ENCODE measurements at places on chromosomes 6 and 20. TPM values are rescaled to one million over a fixed set of nuclear protein-coding genes. Genes with fewer than 3 reads are reported as not detected.

Gene SEMG1
- not detected for polyA plus RNA-seq

Gene APOBEC2
- polyA plus RNA-seq, result 0.64 TPM

- peaks cover 11% of the 10 kb centered on the region for H3K4me1 ChIP-seq
- no peaks in the 10 kb centered on the region for H3K36me3 ChIP-seq
- peak; percentile 62 for DNase-seq
- H3K27ac ChIP-seq, result no peak overlapping the region
Measured at GRCh38 chr20:35992713-35993335, 24.4 kb downstream of the CNBD2 start.

DNA sequence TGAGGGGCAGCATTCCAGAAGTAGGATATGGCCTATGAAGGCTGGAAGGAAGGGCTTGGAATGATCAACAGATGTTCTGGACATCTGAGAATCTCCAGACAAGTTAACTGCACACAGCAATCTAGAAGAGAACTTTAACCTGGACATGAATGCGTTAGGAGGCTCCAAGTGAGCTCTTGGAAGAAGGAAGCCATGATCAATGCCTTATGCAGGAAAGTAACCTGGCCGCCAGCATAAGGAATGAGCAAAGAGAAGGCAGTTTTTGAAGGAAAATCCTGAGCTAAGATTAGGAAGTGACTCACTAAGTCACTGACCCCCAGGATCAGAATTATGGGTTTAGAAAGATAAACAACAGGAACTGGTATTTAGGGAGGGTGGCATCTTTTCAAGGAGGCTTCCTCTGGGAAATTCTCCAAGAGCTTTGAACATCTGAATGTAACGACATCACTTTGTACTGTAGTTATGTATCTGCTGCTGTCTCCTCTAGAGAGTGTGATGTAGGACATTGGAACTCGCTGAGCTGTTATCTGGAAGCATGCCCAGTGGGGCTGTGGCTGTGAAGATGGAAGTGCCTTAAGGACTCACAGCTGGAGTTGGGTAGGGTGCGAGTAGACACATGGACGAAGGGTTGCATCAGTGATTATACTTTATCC is 236.8 kb downstream of the PACRG start:
- no peaks in the 10 kb centered on the region for H3K36me3 ChIP-seq
- no peak overlapping the region for H3K27ac ChIP-seq
- H3K4me3 ChIP-seq, result no peak overlapping the region
- no peaks in the 10 kb centered on the region for H3K4me1 ChIP-seq
- no peaks in the 10 kb centered on the region for H3K27me3 ChIP-seq

GRCh38 chr6:31707701-31708100 is 1.0 kb downstream of the LY6G6F start:
- H3K4me3 ChIP-seq, result no peak overlapping the region
- no peaks in the 10 kb centered on the region for H3K27me3 ChIP-seq
- H3K27ac ChIP-seq, result no peak overlapping the region

- H3K27me3 ChIP-seq, result no peaks in the 10 kb centered on the region
- no peak for DNase-seq
- no peak overlapping the region for H3K4me3 ChIP-seq
Measured at GRCh38 chr6:21931641-21932335, 338.2 kb downstream of the SOX4 start.

GRCh38 chr6:27494987-27495385 is 22.1 kb upstream of the ZNF184 start:
- H3K36me3 ChIP-seq, result peaks cover 9% of the 10 kb centered on the region
- peak overlapping the region; percentile 71 for H3K4me3 ChIP-seq
- DNase-seq, result no peak
- peaks cover 16% of the 10 kb centered on the region for H3K4me1 ChIP-seq
- peaks cover 54% of the 10 kb centered on the region for H3K27me3 ChIP-seq
- peak overlapping the region; percentile 56 for H3K27ac ChIP-seq

DNA sequence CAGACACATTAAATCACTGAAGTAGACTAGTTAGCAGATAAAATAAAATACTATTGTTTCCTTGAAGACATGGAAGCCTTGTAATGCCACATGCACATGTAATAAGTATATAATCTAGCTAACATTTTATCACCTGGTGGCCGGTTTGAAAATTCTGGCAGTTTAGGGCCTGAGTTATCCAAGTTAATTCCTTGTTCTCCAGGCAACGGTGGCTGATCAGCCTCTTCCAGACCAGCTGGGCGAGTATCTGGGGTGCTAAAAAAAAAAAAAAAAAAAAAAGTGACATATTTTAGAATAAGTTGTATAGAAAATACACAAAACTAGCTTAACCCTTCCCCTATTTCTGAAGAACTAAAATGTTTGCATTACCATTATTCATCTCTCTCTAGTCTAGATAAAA is 42.5 kb downstream of the TP53INP2 start:
- H3K27ac ChIP-seq, result no peak overlapping the region
- no peaks in the 10 kb centered on the region for H3K27me3 ChIP-seq

DNA sequence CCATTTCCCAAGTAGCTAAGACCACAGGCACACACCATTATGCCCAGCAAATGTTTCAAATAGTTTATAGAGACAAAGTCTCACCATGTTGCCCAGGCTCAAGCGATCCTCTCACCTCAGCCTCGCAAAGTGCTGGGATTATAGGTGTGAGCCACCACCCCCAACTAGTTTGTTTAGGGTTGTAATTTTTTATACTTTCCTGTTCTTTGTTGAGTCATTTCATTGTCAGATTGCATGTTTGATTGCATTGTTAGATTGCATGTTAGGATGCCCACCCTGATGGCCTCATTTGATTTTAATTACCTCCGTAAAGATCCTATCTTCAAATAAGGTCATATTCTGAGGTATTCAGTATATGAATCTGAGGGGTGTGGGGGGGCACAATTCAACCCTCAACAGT is 73.3 kb upstream of the SASH1 start:
- H3K4me1 ChIP-seq, result no peaks in the 10 kb centered on the region
- peaks cover 8% of the 10 kb centered on the region for H3K27me3 ChIP-seq
- H3K27ac ChIP-seq, result no peak overlapping the region
- DNase-seq, result no peak
- no peaks in the 10 kb centered on the region for H3K36me3 ChIP-seq
- H3K4me3 ChIP-seq, result no peak overlapping the region

DNA sequence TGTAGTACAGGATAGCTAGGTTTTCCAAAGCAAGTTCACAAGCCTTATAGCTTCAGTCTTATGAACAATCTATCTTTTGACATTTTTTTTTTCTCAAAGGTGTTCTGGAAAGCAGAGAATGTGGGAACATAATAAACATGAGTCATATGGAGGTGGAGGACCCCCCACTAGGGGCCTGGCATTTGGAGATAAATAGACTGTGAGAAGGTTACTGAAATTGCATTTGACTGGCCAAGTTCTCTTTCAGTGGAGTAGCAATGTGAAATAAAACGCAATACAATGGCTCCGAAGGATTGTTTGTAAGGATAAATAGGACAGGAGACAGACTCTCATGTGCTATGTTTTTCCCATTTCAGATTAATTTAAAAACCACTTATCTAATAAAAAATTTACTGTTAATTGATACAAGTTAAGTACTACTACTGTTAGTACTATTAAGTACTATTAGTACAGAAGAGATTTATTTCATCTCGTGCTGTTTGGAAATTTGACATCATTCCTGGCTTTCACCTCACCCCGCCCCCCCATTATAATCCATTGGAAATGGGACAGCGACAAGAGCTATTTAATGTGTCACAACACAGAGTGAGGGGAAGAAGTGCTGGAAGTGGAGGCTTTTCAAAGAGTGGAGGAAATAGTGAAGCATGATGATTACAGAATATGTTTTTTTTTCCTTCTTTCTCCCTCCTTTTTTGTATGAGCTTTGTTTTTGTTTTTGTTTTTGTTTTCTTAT is 122.6 kb upstream of the ID4 start:
- H3K27ac ChIP-seq, result no peak overlapping the region
- H3K27me3 ChIP-seq, result no peaks in the 10 kb centered on the region
- H3K4me3 ChIP-seq, result no peak overlapping the region
- H3K36me3 ChIP-seq, result no peaks in the 10 kb centered on the region

DNA sequence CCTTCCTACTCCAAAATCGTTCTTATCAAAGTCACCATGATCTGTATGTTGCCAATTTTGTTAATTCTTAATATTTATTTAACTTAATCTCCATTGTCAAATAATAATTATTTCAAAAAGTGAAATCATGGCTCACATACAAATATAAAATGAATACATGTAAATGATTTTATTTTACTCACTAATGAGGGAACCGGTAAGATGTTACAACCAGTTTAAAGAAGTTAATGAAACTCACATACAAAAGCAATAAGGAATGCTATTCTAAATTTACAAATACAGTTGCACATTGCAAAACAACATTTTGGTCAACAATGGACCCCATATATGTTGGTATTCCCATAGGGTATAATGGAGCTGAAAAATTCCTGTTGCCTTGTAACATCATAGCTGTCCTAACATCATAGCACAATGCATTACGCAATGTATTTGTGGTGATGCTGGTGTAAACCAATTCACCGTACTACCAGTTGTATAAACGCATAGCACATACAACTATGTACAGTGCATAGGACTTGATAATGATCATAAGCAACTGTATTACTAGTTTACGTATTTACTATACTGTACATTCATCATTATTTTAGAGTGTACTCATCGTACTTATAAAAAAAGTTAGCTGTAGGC is 6.5 kb upstream of the SLC22A16 start:
- H3K4me3 ChIP-seq, result no peak overlapping the region
- H3K27me3 ChIP-seq, result peaks cover 5% of the 10 kb centered on the region
- no peaks in the 10 kb centered on the region for H3K4me1 ChIP-seq
- no peak for DNase-seq

GRCh38 chr6:130269969-130270635 is 47.4 kb upstream of the SAMD3 start:
- H3K27me3 ChIP-seq, result no peaks in the 10 kb centered on the region
- DNase-seq, result no peak
- H3K27ac ChIP-seq, result no peak overlapping the region
- no peaks in the 10 kb centered on the region for H3K4me1 ChIP-seq
- H3K4me3 ChIP-seq, result no peak overlapping the region
- peaks cover 7% of the 10 kb centered on the region for H3K36me3 ChIP-seq
